ENCODE measurements at places on chromosomes 13 and 19. TPM values are rescaled to one million over a fixed set of nuclear protein-coding genes. Genes with fewer than 3 reads are reported as not detected.

- H3K4me3 ChIP-seq = no peak overlapping the region
- no peaks in the 10 kb centered on the region for H3K4me1 ChIP-seq
- no peak for DNase-seq
- H3K36me3 ChIP-seq = no peaks in the 10 kb centered on the region
- no peak overlapping the region for H3K27ac ChIP-seq
- no peaks in the 10 kb centered on the region for H3K27me3 ChIP-seq
Observed at GRCh38 chr13:100068133-100068931, 20.6 kb upstream of the PCCA start.

DNA sequence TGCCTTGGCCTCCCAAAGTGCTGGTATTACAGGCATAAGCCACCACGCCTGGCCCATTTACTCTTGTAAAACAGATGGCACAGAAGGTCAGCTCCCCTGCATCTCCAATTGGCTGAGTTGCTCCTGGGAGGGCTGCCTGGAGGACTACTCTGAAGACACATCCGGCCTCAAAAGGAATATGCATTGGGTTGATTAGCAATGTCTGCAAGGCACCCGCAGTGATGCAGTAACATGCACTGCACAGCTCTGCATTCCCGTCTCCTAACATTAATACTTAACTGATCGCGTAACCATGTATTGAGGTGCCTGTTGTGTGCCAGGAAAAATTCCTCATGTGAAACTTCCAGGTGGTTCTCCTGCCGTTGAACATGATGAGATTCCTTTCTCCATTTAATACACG lies 5.0 kb downstream of the ELAVL3 start:
- DNase-seq = no peak
- H3K36me3 ChIP-seq = no peaks in the 10 kb centered on the region

GRCh38 chr13:48645845-48646244 lies 7.9 kb upstream of the CYSLTR2 start:
- DNase-seq = peak; percentile 89
- H3K4me3 ChIP-seq = no peak overlapping the region
- no peak overlapping the region for H3K27ac ChIP-seq
- no peaks in the 10 kb centered on the region for H3K4me1 ChIP-seq

DNA sequence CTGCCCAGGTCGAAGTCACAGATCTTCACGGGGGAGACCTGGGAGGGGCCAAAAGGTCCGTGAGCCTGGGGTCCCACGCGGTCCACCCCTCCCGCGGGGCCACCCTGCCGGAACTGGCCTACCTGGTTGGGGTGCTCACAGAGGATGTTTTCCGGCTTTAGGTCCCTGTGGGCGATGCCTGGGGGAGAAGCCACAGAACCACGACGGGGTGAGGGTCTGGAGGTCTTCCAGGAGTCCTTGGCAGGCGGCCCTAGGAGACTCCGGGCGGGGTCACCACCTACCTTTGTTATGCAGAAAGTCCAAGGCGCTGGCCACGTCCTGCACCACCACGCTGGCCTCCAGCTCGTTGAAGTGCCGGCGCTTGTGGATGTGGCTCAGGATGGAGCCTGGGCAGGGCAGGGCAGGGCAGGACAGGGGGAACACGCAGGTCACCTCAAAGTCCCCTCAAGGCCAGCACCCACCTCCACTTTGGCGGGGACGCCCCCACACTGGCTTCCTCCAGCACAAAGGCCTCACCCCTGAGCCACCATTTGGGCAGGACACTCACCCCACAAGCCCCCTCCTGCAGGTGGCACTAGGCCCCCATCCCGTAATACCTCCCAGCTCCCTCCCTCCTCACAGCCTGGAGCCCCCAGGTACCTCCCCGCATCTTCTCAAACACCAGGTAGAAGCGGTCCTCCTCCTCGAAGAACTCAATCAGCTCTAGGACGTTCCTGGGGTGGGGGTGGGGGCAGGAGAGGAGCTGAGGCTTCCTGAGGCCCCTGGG lies 8.4 kb downstream of the MKNK2 start:
- H3K36me3 ChIP-seq = peaks cover 51% of the 10 kb centered on the region
- H3K4me1 ChIP-seq = peaks cover 93% of the 10 kb centered on the region
- peak overlapping the region; percentile 100 for H3K27ac ChIP-seq
- no peaks in the 10 kb centered on the region for H3K27me3 ChIP-seq

DNA sequence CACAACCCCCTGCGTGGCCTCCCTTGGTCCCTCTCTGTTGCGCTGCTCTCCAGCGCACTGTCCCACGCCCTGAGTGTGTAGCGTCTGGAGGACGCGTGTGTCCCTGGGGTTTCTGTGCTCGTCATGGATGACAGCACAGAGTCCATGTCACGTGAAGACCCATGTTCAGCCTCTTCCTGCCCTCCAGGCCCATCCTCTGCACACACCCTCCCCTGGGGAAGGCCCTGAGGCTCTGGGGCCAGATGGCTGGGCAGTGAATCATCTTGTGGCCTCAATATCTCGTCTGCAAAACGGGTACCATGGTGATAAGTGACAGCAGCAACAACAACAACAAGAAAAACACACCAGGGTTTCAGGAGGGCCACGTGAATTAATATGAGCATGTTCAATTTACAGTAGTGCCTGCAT lies 71.5 kb upstream of the ARHGEF7 start:
- no peak for DNase-seq
- no peaks in the 10 kb centered on the region for H3K36me3 ChIP-seq
- H3K4me3 ChIP-seq = no peak overlapping the region
- peaks cover 7% of the 10 kb centered on the region for H3K4me1 ChIP-seq
- H3K27me3 ChIP-seq = peaks cover 21% of the 10 kb centered on the region

LYPD3 gene
- 0.69 TPM for total RNA-seq

ZNF14 gene
- total RNA-seq = 7.1 TPM

GRK1 gene
- total RNA-seq = under 0.01 TPM
